ENCODE measurements at places on chromosomes 5 and 9.

DNA sequence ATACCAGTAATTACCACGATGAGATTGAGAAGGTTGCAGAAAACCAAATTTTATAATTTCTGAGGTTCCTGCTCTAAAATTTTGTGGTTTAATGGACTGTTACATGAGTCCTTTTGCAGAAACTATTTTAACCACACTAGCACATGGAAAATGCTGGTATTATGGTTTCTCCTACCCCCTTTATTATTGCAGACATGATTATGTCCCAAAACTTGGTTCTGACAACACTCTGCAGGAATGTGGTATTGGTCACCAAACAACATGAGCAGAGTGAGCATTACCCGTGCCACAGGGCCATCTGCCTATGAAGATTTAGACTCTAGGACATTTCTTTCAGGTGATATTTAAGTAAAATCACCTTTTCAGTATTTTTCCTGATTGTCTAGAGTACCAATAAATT, 2.8 kb upstream of the ECM2 start:
- no peak for DNase-seq

GRCh38 chr9:79575547-79575946, 3.8 kb downstream of the TLE4 start:
- DNase-seq: no peak

DNA sequence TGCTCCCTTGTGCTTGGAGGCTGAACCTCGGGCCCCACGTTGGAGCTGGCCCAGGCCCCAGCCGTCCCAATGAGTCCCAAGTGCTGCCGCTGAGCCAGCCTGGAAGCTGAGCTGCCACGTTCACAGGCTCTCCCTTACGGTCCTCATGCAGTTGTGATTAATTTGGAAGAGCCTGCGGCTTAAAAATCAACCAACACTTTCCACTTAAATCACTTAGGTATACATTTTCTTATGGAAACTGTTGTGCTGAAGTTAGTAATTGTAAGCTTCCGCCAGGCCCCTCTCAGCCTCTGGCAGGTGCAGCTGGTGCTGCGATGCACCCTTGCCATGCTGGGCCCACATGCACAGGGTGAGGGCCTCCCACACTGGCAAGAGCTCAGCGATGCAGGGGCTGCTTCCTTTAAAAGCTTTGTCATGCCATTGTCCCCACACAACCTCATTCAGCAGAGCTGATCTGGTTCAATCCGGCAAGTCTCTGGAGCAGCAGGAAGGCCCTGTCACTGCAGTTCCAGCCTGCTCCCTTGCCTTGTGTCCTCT, 61.0 kb downstream of the IPPK start:
- no peak for DNase-seq

DNA sequence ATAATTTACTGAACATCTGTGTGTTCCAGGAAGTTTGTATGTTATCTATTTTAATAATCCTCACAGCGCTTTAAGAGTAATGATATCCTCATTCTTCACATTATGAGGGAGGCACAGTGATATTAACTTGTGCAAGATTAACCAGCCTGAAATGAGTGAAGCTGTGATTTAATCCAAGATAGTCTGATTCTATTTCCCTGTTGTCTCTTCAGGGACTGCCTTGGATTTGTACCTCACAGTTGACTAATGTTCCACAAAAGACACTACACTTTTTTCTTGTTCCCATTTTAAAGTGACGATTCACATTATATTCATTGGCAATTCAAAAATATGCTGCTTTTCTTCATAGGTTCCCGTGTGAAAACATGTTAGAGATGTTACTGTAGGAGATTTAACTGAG, 125.3 kb upstream of the GNA14 start:
- DNase-seq: no peak

- peak; percentile 46 for DNase-seq
Measured at GRCh38 chr9:5493679-5494511, 16.4 kb upstream of the PDCD1LG2 start.

DNA sequence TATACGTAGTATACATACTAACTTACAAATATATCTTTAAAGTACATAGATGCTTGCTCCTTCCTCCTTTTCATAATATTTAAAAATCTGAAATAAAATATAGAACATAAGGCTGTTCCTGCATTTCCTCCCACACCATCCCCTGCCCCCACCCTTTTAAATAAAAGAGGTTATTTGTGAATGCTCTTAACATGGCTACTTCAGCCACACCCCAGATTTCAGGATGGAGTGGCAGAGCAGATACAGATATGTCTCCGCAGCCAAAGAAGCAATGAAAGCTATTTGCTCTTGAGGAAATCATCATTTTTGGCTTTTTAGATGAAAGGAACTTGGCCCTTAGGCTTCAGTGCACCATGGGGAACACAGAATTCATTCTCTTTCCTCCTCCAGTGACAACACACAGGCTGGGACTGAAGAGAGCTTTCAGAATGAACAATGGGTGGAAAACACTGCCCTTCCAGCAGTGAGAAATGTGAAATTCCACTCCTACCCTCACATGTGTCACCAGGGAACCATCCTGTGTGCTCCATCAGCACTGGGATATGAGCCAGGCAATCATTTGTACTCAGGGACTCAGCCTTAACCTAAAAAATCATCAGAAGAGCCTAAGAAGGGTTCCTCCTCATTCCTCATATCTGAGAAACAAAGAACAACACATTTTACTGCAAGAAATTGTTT, 134.3 kb downstream of the PPP2R2B start:
- no peak for DNase-seq

DNA sequence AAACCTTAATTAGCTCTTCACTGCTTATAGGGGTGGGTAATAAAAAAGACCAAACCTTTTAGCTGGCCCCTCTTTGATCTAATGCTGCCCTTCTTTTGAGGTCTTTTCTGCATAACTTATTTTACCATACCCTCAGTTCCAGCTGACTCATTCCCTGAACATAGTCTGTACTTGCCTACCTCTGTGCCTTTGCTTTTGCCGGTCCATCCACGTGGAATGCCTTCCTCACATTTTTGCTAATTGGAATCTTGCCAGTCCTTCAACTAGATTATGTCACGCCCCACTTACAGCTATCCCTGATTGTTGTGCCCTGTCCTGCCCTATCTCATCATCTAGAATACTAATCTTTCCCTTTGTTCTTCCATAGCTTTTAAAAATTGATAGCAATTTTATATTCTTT, 44.2 kb downstream of the FAF2 start:
- no peak for DNase-seq

DNA sequence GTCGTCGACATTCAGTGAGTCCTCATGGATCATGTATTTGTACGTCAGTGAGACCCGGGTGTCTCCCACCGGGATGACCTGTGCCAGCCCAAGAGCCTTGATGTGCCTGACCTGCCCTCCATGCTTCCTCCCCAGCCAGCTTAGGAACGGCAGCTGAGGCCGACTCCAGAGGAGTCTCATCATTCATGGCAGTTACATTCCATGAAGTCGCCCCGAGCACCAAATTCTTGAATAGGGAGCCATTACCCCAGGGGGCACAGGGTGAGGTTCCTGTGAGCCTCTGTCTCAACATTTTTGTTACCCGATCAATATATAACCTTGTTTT, 67.8 kb downstream of the ZNF354C start:
- DNase-seq: no peak

DNA sequence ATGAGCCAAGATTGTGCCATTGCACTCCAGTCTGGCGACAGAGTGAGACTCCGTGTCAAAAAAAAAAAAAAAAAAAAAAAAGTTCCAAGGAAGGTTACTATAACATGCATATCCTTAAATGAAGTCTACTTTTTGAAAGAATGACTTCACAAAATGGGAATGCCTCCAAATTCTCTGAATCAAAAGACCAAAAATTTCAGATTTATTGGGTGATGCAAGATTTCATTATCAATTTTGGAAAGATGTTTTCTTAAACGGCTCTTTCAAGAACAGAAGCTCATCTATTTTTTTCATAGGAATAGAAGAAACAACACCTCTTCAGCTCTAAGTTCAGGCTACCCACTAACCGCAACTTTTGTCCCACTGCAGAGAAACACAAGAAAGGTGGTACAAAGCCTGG, 69.9 kb downstream of the AUH start:
- DNase-seq: no peak

GRCh38 chr5:131285703-131286399, 22.0 kb downstream of the CDC42SE2 start:
- DNase-seq: no peak

GRCh38 chr9:4732890-4733289, 8.1 kb downstream of the AK3 start:
- no peak for DNase-seq

DNA sequence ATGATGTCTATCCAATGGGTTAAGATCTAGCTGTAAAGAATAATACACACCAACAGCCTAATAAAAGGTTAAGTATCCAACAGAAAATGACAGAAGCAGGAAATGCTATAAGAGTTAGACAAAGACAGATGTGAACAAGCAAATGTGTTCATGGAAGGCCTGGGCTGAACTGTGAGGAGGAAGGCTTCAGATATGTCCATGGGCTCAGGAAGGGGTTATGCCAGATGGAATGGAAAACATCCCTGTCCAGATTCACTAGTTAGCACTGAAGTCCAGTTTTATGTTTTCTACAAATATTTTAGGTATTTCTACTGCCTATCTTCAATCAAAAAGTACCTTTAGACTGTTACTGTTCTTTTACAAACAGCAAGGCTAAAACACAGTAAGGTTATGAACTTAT, 27.1 kb downstream of the ERAP1 start:
- DNase-seq: no peak

DNA sequence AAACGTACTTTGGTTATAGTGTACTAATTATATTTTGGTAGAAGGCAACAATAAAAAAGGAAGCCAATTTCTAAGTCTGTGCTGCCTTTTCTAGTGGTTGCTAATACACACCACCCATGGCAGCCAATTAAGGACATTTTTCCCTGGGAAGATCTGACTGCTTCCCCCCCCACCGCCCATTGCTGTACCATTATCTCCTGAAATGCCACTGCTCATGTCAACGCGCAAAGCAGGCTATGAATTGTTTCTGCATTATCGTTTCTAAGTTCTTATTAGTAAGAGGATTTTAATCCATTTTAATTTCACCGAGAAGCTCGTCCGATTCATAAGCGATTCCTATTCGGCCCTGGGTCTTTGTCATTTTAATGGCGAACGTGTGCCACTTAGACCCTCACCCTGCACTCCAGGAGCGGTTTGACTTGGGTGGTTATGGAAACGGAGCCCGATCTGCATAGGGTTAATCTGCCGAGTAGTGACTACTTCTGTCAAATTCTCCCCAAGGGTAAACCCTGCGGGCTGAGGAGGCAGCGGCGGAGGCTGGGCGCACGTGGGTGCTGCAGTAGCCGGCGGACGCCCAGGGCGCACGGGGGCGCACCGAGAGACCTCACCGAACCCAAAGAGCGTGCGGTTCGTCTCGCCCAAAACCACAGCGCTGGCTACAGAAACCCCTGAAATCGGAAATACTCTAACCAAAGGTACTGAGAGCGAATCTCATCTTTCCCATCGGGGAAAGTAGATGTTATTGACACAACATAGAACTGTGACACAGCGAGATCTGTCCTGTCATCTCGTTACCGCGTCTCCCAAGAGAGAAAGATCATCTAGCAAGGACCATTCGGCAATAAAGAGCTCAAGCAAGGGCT, 55.8 kb upstream of the SHC3 start:
- DNase-seq: peak; percentile 67
